ENCODE measurements at places on chromosomes 7 and 10.

DNA sequence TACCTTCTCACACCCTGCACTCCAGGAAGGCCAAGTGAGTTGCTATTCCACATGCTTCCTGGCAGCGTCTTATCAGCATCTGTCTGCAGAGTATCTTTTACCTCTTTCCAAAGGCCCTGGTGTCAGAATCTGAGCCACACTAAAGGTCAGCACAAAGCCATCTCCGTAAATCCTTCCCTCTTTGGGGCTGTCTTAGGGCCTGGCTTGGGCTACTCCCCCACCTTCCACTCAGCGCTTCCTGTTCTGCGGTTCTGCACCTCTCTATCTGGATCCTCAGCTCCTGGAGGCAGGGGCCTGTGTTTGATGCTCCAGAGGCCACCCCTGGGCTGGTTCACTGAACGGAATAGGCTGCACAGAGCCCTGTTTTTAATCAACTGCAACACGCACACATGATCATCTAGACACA, 334.8 kb upstream of the GALNT17 start:
- DNase-seq: no peak

DNA sequence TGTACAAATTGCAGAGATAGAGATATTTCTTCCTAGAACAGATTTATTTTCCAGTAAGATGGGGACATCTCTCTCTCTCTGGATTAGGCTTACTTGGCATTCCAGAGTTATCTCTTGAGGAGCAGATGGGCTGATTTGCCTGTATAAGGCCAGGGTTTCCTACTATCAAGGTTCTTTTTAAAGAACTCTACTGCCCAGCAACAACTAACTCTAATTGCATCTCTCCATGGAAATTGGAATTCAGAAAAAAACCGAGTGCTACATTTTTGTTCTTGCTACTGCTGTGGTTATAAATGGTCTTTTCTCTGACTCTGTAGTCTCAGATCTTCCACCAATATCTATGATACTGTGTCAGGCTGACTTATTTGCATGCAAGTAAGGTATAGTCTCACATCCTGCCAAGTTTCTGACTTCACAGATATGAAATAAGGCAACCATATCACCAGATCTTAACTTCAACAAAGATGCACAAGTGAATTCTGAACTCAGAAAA, 161.1 kb downstream of the CRPPA start:
- no peak for DNase-seq

DNA sequence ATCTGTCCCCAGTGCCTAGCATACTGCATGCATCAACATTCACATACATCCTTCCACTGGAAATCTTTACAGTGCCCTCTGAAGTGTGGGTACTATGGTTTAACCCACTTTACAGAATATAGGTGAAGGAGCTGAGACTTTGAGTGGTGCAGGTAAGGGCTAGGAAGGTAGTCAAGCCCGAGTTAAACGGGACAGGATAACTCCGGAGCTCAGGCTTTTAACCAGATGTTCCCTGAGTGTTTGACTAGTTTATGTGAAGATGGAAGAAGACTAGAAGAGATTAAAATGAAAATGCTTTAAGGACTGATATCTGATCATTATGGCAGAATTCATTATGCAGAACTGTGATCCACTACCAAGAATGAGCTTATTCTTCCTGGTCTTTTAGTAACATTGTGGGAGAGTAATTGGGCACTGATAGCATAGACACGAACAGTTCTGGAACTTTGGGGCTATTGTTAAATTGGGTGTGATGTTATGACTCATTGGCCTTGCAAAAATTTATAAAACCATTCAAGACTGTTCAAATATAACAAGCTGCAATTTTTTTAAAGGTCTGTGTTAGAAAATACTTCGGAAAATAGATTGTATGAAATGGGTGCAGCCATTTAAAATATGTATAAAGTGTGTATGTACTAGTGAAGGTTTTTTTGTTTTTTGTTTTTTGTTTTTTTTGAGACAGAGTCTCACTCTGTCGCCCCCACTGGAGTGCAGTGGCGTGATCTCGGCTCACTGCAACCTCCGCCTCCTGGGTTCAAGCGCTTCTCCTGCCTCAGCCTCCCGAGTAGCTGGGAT, 4.4 kb downstream of the CUL1 start:
- DNase-seq: no peak

GRCh38 chr10:88389456-88389855, 193.7 kb downstream of the RNLS start:
- DNase-seq: no peak

DNA sequence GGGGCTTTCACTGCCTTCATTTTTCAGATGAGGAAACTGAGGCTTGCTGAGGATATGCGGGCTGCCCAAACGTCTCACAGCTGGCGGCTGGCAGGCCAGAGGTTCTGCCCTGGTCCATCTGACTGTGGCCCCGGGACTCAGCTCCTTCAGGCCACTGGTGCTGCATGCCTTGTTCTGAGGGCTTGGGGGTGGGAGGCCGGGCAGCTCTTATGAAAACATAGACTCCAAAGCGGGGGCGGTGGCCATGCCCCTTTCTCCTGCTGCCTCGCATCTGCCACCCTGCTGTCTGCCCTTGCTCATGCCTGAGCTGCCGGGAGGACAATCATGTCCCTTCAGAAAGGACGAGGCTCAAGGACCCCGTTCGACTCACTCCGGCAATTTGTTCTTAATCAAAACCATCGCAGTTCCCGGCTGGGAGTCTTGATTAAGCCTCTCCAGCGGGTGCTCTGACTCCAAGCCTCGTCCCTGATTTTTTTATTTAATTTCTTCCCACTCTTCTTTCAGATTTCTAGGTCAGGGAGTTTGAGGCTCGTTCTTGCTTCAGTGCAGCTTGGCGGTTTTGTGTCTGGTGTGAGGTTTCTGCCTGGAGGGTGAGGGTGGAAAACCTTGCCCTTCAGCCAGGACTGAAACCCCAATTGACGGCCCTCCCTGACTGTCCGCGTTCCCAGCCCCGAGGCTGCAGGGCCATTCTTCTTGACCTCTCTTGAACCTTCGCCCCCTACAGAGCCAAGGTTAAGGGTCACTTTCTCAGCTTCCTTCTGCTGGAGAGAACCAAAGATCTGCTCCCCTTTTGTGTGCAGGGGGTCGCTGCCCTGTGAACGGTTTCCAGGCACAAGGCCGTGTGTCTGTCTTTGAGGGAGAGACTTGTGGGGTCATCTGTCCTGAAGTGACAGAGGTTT, 120.8 kb downstream of the DNAJB6 start:
- no peak for DNase-seq

DNA sequence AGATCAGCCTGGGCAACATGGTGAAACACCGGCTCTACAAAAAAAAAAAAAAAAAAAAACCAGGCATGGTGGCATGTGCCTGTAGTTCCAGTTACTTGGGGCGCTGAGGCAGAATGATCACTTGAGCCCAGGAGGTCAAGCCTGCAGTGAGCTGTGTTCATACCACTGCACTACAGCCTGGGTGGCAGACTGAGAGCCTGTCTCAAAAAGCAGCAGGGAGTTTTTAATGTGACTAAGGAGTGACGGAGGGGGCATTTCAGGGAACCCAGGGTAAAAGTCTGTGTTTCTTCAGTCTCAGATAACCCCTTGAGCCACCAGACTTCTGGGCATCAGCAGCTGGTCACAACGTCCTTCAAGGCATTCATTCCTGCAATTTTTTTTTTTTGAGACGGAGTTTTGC, 2.2 kb upstream of the C10orf95 start:
- no peak for DNase-seq

GRCh38 chr10:33376976-33377657, 42.6 kb upstream of the NRP1 start:
- no peak for DNase-seq

DNA sequence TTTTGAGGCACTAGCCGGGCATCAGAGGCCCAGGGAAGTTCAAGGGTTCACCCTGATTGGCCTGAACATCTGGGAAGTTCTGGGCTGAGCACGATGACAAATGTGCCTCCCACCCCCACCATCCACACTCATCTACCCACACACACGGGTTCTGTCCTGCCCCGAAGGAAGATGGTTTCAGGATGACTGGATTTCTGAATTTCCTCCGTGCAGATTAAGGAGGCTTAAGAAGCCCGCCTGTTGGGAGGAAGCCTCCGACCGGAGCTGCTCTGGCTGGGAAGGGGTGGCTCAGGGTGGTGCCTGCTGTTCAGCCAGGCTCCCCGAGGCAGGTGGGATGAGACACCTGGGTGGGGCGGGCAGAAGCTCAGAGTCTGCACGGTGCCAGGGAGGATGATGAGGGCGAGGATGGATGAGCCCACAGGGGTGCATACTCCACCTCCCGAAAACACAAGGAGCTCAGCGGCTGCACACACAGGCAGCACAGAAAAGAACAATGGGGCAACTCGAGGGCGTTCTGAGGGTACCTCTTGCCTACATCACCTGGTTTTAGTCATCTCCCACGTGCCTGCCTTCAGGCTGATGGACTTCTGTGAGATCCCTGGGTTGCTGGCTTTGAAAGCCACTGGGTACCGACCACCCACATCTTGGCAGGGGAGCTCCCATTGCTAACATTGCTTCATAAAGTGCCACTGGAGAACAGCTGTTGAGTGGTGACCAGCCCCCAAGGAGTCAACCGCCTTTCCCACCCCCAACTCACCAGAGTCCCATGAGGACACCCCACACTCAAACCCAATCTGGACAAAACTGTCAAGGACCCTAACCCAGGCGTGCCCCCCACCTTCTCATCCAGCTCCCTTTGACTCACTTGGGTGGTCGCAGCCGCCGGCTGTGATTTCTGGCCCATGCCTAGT, 41.2 kb downstream of the CALML3 start:
- DNase-seq: no peak

GRCh38 chr10:96746503-96746902, 26.2 kb upstream of the PIK3AP1 start:
- no peak for DNase-seq

GRCh38 chr7:100888291-100888987, 1.1 kb downstream of the UFSP1 start:
- no peak for DNase-seq

DNA sequence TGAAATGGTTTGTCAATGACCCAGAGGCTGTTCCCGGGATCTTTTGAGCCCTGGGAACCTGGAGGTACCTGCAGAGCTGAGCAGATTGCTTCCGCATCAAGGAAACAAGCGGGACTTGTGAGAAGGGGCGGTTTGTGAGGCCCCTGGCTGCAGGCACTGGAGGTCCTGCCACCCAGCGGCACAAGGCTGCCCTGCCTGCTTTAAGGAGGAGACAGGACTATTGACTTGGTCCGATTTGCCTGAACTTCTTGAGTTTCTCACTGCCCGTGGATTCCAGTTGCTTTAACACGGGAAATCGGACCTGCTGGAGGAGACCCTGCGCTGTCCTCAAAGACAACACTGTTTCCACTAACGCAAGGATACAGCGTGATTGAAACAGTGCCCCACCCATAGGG, 130.1 kb downstream of the DNAJB6 start:
- no peak for DNase-seq

DNA sequence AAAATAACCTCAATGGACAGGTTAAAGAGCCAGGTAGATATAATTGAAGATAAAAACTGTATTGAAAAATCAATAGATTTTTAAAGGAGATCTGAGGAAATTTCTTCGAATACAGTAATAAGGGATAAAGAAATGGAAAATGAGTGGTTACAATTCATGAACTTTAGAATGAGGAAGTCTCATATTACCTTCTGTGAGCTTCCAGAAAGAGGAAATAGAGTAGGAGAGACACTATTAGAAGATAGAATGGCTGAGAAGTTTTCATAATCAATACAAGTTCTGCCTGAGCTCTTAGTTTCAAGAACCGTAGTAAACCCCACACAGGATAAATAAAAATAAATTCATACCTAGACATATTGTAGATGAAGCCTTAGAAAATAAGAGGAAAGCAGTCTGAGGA, 11.5 kb downstream of the SDK1 start:
- DNase-seq: no peak

- DNase-seq: no peak
Observed at GRCh38 chr10:99912041-99912440, 97.7 kb downstream of the DNMBP start.

DNA sequence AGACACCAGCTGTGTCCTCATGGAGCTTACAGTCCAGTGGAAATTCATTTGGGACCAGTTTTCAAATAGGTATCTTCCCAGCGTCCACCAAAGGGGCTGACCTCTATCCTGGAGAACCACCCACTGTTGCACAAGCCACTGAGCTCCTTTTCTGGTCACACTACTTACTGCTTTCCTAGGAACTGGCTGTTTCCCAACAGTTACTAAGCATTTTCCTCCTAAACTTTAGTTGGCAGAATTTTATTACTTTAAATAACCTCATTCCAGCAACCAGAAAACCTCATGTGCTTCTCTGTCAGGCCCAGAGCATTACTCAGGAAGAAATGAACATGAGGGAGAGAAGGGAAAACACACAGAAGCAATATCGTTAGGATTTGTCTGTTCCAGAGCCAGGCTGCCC, 183.1 kb downstream of the GPAM start:
- no peak for DNase-seq

- no peak for DNase-seq
Observed at GRCh38 chr7:140232957-140233917, 56.5 kb upstream of the KDM7A start.

DNA sequence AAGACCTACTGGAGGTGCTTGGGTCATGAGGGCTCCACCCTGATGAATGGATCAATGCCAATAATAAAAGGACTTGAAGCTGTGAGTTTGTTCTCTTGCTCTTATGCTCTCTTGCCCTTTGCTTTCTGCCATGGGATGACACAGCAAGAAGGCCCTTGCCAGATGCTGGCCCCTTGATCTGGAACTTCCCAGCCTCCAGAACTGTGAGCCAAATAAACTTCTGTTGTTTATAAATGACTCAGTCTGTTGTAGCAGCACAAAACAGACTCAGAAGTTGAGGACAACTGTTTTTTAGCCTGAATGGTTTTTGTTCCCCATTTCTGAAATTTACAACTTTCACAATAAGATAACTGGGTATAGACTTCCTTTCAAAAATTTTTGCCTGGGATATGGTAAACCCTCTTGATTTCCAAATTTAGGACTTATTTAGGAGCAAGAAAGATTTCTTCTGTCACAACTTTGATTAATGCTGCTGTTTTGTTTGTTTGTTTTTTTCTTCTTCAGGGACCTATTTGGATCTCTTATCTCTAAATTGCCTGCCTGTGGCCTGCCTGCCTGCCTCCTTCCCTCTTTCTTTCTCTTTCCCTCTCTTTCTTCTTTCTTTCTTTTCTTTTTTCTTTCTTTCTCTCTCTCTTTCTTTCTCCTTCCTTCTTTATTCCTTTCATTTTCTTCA, 12.1 kb downstream of the ENTPD1 start:
- no peak for DNase-seq

GRCh38 chr7:869348-869747, 7.0 kb upstream of the GET4 start:
- no peak for DNase-seq

DNA sequence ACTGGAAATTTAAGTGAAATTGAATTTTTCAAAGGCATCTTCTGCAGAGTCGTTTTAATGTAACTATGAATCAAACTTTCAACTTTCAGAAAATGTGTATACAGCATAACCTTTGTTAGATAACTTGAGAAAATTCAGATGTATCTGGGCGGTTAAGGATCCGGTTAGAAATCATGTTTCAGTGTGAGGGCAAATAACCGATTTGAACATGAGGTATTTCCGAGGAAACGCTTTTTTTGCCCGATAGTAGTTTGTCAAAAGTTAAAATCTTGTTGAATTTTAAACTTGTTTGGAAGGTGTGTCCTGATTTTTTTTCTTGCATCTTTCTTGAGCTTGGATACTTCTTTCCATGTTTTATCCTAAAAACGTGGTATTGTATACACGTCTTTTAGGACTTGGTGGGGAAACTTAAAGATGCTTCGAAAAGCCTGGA, 1.3 kb upstream of the BMI1 start:
- DNase-seq: no peak
